ENCODE measurements at places on chromosomes 6 and 20. TPM values are rescaled to one million over a fixed set of nuclear protein-coding genes. Genes with fewer than 3 reads are reported as not detected.

PPP1R3G gene
- total RNA-seq: 0.39 TPM

GJA1 gene
- 433 TPM for total RNA-seq

BACH2 gene
- 17.5 TPM for total RNA-seq

DNA sequence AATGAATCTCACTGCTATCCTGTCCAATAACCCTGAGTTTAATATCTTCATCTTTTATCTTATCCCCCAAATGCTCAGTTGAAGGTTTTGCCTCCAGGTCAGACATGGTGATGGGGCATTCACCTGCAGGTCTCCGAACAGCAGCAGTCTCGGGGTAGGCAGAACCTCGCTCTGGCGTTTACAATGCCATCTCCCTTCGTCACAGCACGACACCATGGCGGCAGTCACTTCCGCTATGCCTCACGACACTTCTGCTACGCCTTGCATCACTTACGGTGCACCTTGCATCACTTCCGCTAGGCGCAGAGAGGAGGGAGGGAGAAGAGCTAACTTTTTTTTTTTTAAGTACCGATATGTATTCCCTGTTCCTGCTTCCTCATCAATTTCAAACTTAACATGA, 194.9 kb downstream of the BCAS1 start:
- DNase-seq: no peak

Data from astrocyte (in vitro differentiated cells and primary cell).